T-helper 22 cell (primary cell): ENCODE measurements at places on chromosomes 6 and 20.

GRCh38 chr20:46550461-46550860, at the start of gene OCSTAMP:
Gene OCSTAMP, minus strand, starts transcription at chr20:46550654. Its CDS starts 94 bp downstream, at chr20:46550560.
- DNase-seq = no peak

DNA sequence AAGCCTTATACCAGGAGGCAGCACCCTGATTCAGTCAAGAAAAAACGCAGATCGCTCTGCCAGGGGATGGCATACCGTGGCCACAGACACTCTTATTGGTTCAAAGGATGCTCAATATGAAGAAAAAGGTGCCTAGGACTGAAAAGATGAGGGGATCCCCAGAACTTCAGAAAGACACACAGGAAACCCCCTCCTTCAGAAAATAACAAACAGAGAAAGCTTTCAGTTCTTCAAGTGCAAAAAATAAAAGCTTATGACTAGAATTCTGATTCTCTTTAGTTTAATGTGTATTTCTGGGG, 17.7 kb upstream of the MYB start:
- peak; percentile 6 for DNase-seq

DNA sequence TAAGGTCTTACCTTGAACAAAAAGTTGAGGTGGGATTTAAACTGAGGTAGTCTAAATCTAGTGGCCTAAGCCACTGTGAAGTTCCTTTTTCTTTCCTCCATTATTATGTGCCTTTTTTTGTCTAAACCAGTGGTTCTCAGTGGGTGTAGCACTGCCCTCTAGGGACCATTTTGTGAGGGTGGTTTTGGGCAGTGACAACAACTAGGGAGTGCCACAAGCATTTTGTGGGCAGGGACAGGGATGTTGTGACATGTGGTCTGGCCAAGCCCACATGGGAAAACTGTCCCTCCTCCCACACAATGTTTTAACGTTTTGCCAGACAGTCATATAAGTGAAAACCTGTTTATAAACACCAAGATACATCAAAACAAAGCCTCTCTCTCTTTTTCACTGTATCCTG, 899.4 kb upstream of the FLRT3 start:
- DNase-seq = no peak

- DNase-seq = no peak
Observed at GRCh38 chr6:100475554-100476320, 11.0 kb upstream of the SIM1 start.

GRCh38 chr6:131390322-131390721, 182.7 kb upstream of the ARG1 start:
- DNase-seq = no peak

DNA sequence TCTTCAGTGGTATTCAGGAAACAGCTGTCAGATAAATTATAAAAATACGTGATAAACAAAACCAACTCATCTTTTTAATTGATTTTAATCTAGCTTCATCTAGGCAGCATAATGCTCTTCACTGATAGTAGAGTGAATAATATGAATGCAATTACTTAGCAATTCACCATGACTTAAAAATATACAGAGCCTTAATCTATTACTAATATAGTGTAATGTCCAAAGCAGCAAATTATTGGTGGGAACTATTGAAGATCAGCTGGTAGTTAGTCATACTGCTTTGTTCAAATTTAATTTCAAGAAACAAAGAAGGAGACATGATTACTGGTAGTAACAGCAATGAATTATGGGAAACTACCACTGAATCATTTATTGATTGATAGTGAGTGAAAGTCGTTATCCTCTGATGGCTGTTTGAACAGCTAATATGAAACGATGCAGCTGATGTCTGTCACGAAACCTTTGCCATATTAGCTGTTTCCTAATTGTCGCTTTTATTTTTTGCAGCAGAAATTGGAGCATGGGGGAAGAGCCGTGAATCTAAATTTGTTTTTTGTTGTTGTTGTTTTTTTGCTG, 99.2 kb downstream of the NKAIN2 start:
- no peak for DNase-seq
